Psoas muscle (tissue), 8 donors: ENCODE measurements at places on chromosomes 3 and 15. TPM values are rescaled to one million over a fixed set of nuclear protein-coding genes. Genes with fewer than 3 reads are reported as not detected.

- no peak for DNase-seq
These were observed 82.0 kb downstream of the CHCHD4 start for GRCh38 chr3:14042680-14043079.

DNA sequence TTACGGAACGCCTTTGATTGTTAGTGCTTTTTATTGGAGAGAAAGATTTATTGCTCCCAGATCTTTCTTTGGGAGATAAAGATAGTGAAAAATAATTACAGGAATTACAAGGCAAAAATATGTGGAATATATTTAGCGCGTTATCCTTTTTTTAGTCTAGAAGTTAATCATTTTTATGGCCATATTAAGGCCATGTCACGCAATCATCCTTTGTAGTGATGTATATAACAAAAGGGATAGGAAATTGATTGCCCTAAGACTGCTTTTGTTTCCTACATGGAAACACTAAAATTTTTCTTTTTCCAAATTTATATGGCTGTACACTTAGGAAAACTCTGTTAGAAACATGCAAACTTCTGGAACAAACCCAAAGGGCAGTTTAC lies 1.5 kb downstream of the TRPC1 start:
- no peak for DNase-seq

GRCh38 chr3:15844889-15845288 lies 47.1 kb upstream of the ANKRD28 start:
- DNase-seq, result no peak

GRCh38 chr15:92843814-92844213 lies 56.3 kb upstream of the CHD2 start:
- no peak for DNase-seq

GRCh38 chr3:37171144-37171543 lies 3.2 kb downstream of the LRRFIP2 start:
- peak; percentile 59 for DNase-seq

- DNase-seq, result no peak
These were observed 2.4 kb downstream of the MB21D2 start for GRCh38 chr3:192915304-192915703.

DNA sequence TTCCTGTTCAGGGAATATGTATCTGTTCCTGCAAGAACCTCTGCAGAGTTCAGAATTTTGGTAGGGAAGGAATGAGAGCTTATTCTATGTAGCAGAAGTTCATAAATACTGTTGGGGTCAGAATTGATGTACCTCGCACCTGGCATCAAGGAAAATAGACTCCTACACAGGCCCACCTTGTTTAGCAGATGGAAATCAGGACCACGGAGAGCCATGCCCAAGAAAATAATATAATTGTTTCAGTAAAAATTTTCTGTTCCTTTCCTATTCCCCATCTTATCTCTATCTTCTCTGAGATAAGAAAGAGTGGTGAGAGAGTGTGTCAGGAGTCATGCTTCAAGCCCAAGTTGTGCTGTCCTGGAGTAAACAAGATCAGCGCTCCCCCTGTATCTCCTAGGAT lies 404.7 kb upstream of the UBE2E2 start:
- DNase-seq, result no peak

GRCh38 chr3:174619239-174619638 lies 239.9 kb upstream of the NAALADL2 start:
- no peak for DNase-seq

DNA sequence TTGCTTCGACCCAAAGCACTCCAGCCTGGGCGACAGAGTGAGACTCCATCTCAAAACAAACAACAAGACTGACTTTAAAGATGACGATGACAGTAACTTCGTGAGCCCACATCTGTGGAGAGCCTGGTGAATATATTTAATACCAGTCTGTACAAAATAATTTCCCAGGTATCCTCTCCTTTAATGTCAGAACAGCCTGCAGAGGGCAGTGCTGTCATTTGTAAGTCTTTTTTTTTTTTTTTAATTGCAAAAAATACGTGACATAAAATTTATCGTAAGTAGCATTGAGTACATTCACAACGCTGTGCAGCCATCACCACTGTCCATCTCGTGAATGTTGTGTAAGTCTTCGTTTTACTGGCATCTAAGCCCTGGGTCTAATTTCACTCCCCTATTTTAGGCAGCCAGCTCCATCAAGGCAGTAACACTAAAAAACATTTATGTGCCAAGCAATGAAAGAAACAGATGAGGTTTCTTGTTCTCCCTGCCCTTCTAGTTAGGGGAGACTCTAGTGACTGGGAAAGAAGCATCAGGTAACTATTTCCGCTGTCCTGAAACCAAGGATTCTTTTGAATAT lies 1.4 kb downstream of the HTD2 start:
- no peak for DNase-seq

DNA sequence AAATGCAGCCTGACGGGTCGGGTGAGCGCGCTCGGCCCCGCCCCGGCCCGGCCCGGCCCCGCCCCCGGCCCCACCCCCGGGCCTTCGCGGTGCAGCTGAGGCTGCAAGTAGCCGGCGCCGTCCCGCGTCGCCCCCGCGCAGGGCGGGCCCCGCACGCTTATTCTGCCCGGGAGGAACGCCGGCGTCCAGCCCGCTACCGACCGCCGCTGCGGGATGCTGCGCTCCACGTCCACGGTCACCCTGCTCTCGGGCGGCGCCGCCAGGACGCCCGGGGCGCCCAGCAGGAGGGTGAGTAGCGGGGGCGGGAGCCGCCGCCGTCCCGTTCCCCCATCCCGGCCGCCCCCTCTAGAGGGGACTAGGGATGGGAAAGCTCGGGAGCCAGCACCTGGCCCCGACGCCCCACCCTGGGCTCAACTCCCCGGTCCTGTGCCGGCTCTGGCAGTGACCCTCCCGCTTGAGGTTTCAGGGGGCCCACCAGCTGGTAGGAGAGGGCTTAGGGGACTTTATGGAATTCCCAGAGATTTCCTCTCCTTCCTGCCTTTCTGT lies at the start of gene MYZAP:
TSS of gene MYZAP (plus strand) at position 83 of the 546 bp plus-strand sequence. CDS start at position 214, 131 bp downstream.
- DNase-seq, result peak; percentile 61

DNA sequence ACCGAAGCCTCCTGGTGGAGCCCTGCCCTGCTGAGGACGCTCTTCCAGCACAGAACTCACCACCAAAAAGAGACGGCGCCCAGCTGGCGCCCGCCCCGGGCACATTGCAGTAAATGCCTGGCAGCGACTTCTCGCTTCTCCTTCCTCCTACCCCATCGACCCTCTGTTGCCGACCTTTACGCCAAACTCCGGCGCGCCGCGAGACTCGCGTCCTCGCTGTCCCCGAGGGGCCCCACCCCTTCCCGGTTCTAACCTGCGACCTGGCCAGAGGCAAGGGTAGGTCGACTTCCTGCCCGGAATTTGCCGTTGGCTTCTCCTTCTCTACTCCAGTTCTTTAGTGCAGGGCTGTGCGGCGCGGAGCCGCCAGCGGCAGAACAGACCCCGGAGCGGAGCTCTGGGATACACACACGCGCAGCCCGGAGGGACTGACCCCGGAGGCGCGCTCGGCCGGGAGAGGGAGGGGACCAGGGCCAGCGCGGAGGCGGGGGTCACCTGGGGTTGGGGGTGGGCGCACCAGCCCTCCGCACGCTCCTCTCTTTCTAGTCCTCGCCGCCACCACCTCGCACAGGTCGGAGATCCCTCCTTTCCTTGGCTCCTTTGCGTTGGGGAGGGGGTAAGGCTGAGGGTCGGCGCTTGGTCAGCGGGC lies 226.6 kb upstream of the AZI2 start:
- peak; percentile 54 for DNase-seq

- DNase-seq, result no peak
These were observed 19.0 kb upstream of the ACOX2 start for GRCh38 chr3:58556001-58556400.

DNA sequence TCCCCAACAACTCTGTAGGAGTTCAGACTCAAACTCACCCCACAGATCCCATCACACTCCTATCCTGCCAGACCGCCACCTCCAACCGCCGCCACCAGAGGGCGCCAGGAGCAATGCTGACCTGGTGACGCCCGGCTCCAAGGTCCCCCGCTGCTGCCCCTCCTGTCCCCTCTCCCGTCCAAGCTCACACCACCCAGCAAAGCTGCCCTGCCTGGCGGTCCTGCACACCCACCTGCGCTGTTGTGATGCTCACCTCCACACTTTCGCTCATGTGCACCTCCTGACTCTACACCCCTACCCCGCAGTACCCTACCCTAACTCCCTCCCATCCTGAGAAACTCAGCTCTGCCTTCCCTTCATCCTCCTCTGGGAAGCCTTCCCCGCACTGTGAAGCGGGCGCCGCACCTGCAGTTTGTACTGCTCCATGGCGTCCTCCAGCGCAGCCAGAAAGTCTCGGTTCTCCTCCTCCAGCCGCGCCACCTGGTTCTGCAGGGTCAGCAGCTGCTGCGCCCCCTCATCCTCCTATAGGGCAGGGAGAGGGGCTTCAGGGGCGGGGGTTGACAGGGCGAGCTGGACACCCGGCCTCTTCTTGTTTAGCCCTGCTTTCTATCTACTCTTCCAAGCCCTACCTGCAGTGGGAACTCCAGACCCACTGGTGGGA lies 7.9 kb downstream of the KIF7 start:
- peak; percentile 84 for DNase-seq

DNA sequence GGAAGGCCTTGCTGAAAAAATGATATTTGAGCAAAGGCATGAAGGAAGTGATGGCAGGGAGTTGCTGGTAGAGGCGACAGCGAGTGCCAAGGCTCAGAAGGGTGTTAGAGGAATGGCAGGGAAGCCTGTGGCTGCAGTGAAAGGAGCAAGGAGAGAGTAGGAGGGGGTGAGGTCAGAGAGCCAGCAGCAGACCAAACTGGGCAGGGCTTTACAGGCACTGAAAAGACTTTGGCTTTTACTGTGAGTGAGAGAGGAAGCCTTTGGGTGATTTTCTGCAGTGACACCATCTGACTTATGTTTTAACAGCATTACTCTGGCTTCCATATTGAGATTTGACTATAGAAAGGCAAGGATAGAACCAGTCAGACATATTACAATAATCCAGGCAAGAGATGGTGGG lies 11.4 kb downstream of the TICRR start:
- no peak for DNase-seq

GRCh38 chr3:193872265-193872753 lies 263.6 kb upstream of the HES1 start:
- no peak for DNase-seq

DNA sequence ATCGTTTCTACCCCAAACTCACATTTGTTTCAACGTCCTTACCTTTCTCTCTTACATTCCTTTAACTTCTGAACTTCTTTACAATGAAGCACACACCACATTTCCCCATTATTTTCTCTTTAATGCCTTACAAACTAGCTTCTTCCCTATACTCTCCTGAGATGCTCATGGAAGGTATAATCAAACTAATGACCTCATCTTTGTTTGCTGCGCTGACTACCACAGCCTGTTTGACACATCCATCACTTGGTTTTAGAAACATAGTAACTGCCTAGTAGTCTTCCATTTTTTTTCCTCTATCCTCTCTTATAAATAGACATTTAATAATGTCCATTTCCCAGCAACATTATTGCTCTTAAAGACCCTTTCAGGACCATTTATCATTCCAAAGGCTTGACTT lies 230.5 kb upstream of the LRTM1 start:
- no peak for DNase-seq

DNA sequence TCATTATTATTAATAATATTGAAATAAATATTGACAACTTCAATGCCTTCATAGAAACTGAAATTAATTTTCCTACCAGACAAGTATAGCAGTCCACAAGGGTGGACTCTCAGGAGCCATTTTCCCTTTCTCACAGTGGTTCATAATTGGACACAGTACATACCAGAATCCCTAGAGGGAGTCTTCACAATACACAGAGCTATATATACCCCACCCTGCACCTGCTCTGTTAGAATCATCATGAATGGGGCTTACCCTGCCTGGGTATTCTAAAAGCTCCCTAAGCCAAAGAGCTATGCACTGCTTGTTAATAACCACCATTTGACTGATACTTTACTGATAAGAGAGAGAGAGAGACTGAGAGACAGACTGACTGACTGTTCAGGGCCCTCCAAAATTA lies 134.9 kb downstream of the FEZF2 start:
- DNase-seq, result no peak

DNA sequence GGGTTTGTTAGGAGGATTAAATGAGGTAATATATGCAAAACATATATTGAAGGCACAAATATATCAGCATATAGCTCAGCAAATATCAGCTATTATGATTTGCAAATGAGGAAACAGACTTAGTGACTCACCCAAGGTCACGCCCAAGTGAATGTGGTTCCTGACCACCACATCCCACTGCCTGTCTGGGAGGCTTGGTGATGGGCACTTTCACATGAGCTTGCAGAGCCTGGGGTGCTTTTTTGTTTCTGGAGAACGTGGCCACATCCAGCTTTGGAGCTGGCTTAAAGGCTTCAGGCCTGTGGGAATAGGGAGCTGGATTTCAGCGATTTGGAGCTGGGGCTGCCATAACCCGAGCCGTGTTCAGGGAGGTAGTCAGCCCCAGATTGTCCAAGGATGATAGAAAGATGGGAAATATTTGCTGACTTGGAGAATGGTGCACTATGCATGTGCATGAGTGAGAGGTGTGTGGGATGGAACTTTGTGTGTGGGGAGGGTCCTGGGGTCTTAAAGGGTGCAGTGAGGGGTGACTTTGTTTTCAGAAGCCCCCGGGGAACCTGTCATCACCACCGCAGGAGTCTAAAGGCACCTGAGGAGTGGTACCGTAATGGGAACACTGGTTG lies 12.0 kb upstream of the FGD5 start:
- DNase-seq, result no peak

DNA sequence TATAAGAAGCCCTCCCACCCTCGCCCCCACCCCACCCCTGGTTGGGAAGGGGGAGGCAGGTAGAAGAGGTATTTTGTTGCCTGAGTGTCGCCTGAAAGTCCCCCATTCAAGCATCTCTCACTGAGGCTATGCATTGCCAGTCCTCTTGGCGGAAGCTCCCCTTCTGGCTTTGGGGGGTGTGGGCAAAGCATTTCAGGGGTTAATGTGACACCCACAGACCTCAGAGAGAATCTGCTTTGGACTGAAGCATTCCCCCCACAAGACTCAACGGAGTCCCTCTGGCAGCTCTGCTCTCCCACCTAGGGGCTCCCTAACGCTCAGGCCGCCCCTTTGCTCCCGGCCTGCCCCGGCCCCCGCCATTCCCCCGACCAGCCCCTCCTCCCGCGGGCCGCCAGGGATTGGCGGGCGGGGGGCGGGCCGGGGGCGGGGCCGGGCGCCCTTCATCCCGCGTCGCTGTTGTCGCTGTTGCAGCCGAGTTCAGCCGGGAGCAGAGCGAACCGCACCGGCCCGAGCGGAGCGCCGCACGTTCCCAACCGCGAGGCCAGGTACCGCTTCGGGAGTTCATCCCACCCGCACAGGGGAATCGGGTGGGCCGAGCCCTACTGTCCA lies at the start of gene SLC38A3:
TSS of gene SLC38A3 (plus strand) at position 468 of the 609 bp plus-strand sequence. CDS start 8,929 bp downstream, outside the sequence.
- DNase-seq, result no peak

GRCh38 chr15:66996094-66996493 lies 69.3 kb upstream of the SMAD3 start:
- DNase-seq, result no peak

The HRG gene
- polyA plus RNA-seq, result not detected

The LINGO1 gene
- 0.43 TPM for polyA plus RNA-seq

The BCL2A1 gene
- polyA plus RNA-seq, result 0.25 TPM

The GOLGA8S gene
- 0.01 TPM for polyA plus RNA-seq

The GOLGA8R gene
- 0.51 TPM for polyA plus RNA-seq

The CLRN1 gene
- polyA plus RNA-seq, result not detected

The POLQ gene
- 0.01 TPM for polyA plus RNA-seq

The HES1 gene
- polyA plus RNA-seq, result 8.3 TPM

The IGSF11 gene
- 4.3 TPM for polyA plus RNA-seq

The USF3 gene
- polyA plus RNA-seq, result 9.3 TPM

The P2RY14 gene
- 1.2 TPM for polyA plus RNA-seq

The ATP13A5 gene
- polyA plus RNA-seq, result 0.07 TPM

The GOLGA8G gene
- polyA plus RNA-seq, result not detected

The SLC6A11 gene
- polyA plus RNA-seq, result 0.06 TPM

The SMCO1 gene
- polyA plus RNA-seq, result 5.2 TPM

The DUOX1 gene
- 0.18 TPM for polyA plus RNA-seq

The PTX3 gene
- 0.22 TPM for polyA plus RNA-seq
